ENCODE measurements at places on chromosomes 16 and 17. TPM values are rescaled to one million over a fixed set of nuclear protein-coding genes. Genes with fewer than 3 reads are reported as not detected.

GRCh38 chr17:48333034-48333530 is 96.9 kb downstream of the SKAP1 start:
- no peak for DNase-seq

- DNase-seq = no peak
These were observed 5.9 kb upstream of the ALKBH5 start for GRCh38 chr17:18177722-18178121.

GRCh38 chr16:81066681-81067080 is 10.4 kb downstream of the C16orf46 start:
- DNase-seq = no peak

EMP2 gene
- total RNA-seq = 96.4 TPM

TPPP3 gene
- 8.9 TPM for total RNA-seq

GRCh38 chr17:56737421-56738161 is 96.1 kb downstream of the C17orf67 start:
- no peak for DNase-seq

DNA sequence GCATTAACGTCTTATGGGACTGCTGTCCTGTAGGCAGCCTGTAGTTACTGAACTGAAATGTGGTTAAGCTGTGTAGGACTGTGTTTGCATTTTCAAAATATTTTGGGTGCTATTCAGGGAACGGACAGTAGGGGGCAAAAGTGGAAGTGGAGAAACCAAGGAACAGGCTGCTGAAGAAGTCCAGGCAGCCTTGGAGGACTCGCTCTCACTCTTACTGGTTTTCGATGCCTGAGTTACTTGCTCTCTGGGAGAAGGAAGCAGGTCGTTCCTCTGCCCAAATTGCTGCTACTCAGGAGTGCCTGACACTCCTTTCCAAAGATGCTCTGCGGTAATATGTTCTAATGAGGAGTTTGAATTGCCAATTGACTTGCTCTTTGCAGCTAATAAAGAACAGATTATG is 64.5 kb upstream of the RBFOX1 start:
- DNase-seq = no peak

DNA sequence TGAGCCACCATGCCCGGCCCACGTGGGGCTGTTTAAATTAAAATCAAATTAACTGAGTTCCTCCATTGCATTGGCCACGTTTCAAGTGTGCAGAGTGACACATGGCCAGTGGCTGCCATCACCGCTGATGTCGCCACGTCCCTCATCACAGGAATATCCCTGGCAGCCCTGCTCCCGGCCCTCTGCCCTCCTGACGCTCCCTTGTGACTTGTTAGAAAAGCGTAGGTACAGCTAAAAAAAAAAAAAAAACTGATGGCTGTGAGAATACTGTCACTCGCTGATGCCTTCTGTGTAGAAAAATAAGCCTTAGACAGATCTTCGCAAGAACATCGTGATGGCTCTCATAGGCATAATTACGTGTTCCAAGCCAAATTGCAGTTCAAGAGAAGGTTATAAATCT is 21.7 kb downstream of the CARHSP1 start:
- no peak for DNase-seq

DNA sequence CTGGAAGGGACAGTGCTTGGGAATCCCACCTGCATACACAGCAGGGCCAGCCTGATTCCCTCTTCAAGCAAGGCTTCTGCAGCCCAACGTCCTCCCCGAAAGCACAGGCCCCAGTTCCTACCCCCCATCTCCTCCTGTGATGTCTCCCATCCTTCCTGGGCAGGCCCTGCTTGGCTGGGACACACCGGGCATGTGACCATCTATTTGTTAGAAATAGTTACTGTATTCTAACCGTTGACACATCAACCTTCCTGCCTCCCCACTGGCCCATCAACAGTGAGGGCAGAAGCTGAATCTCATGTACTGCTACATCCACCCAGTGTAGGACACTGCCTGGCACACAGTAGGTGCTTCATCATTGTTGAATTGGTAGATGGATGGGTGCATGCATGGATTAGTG is 10.7 kb downstream of the PRR29 start:
- no peak for DNase-seq

- DNase-seq = no peak
These were observed 14.8 kb downstream of the CLEC16A start for GRCh38 chr16:10959161-10959560.

DNA sequence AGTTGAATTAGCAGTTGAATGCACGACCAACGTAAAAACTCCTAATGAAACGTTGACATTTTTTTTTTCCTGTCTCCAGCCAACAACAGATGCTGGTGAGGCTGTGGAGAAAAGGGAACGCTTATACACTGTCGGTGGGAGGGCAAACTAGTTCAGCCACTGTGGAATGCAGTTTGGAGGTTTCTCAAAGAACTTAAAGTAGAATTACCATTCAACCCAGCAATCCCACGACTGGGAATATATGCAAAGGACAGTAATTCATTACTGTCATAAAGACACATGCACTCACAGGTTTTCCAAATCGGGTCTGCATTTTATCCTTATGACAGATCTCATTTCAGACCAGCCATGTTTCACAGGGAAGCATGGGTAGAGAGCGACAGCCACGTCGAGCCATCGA is 3.5 kb upstream of the WFDC1 start:
- no peak for DNase-seq

GRCh38 chr16:53583401-53583800 is 80.4 kb upstream of the AKTIP start:
- DNase-seq = no peak

- DNase-seq = no peak
These were observed 6.8 kb downstream of the ELOB start for GRCh38 chr16:2770057-2770951.

DNA sequence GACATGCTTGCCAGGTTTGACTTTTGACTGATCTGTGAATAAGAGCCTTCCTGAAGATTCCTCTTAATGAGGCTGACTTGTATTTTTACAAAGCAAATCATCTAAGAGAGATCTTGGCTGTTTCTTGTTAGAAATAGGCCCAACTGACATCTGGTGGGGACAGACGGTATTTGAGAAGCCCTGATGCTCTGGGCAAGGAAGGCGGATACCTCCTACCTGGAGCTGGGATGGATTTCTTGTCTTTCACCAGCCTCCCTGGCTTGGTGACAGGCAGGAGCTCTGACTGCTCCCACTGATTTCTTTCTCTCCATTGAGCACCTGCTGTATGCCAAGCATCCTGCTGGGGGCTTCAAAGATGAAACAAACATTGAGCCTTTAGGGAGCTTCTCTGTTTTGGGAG is 40.4 kb downstream of the AKAP1 start:
- DNase-seq = no peak

DNA sequence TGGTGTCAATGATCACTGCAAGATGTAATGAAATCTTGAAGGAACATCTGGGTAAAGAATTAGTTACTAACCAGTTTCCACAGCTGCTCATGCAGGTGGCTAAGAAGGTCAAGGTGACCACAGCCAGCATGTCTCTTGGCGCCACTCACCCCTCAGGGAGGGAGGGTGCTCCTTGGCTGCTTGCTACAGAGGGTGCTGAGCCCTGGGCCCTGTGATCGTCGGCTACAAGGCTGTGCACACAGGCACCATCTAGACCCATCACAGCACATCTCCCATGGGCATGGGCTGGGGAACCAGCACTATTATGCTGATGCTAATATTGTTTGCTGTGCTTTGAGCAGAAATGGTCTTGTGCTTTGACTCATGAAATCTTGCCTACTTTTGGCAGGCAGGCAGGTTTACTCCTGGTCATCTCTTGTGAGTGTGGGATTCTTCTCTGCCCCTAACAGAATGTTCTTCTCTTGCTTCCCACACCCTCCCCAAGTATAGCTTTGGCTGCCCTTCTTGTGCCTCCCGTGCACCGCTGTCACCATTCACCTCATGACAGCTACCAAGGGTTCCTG is 36.4 kb downstream of the TXNDC11 start:
- peak; percentile 51 for DNase-seq

- peak; percentile 82 for DNase-seq
These were observed 64.1 kb upstream of the SREBF1 start for GRCh38 chr17:17900615-17901520.
